ENCODE measurements at places on chromosomes 2 and 18.

DNA sequence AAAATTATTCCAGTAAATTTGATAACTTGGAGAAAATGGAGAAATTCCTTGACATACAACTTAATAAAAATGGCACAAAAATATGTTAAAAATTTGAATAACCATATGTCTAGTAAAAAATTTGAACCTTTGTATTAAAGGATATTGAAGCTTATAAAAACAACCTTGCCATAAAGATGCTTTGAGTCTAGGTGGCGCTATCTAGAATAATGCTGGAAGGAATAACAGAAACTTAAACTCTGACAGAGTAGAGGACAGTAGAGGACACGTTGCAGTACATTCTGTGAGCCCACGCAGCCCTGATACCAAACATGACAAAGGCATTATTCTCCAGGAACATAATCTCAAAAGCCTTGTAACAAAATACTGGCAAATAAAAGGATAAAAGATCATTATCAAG lies 44.7 kb upstream of the ALKAL2 start:
- no peak overlapping the region for H3K4me3 ChIP-seq
- H3K36me3 ChIP-seq = no peaks in the 10 kb centered on the region
- no peak for DNase-seq
- H3K4me1 ChIP-seq = no peaks in the 10 kb centered on the region

GRCh38 chr18:58338141-58338540 lies 290.8 kb downstream of the ALPK2 start:
- peaks cover 1% of the 10 kb centered on the region for H3K27me3 ChIP-seq
- no peak overlapping the region for H3K4me3 ChIP-seq
- H3K36me3 ChIP-seq = no peaks in the 10 kb centered on the region
- no peaks in the 10 kb centered on the region for H3K4me1 ChIP-seq
- DNase-seq = no peak

- H3K4me3 ChIP-seq = no peak overlapping the region
- no peaks in the 10 kb centered on the region for H3K27me3 ChIP-seq
- H3K4me1 ChIP-seq = no peaks in the 10 kb centered on the region
- no peak for DNase-seq
- H3K27ac ChIP-seq = no peak overlapping the region
Measured at GRCh38 chr2:223563462-223563861, 38.7 kb downstream of the SCG2 start.

GRCh38 chr2:190843890-190844699 lies 36.5 kb upstream of the GLS start:
- no peak overlapping the region for H3K4me3 ChIP-seq
- peaks cover 2% of the 10 kb centered on the region for H3K27me3 ChIP-seq
- DNase-seq = no peak
- no peak overlapping the region for H3K27ac ChIP-seq

DNA sequence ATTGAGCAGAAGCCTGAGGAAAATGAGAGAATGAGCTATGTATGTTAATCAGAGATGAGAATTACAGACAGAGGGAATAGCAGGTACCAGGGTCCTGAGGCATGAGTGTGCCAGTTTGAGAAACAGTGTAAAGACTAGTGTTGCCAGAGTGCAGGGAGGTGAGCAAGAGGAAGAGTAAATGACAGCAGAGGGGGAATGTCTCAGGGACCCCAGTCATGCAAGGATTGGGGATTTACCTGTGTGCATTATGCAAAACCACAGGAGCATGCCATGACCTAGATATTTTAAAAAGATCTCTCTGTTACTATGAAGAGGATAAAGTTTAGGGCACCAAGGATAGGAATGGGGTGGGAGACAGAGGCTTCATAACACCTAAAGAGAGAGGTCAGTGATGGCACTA lies 72.1 kb downstream of the TTC32 start:
- H3K36me3 ChIP-seq = no peaks in the 10 kb centered on the region
- H3K27me3 ChIP-seq = peaks cover 14% of the 10 kb centered on the region
- no peak overlapping the region for H3K4me3 ChIP-seq
- no peak overlapping the region for H3K27ac ChIP-seq
- H3K4me1 ChIP-seq = no peaks in the 10 kb centered on the region
- DNase-seq = no peak

DNA sequence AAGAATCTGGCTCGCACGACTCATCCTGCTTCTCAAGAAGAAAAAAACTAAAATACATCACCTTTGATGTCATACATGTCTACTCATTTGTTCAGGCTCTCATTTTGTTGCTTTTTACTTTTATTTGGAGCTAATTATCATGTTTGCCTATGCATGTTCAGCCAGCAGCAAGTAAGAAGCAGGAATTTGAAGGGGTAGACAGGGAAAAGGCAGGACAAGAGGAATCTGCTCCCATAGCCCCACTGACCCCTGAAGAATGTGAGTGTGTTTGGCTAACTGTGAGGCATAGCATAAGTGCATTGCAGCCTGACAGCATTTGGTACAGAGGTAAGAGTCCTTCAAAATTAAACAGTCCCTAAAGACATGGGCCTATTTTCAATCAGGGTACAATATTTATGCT lies 72.7 kb downstream of the NYAP2 start:
- DNase-seq = no peak
- H3K36me3 ChIP-seq = no peaks in the 10 kb centered on the region
- H3K27me3 ChIP-seq = peaks cover 2% of the 10 kb centered on the region
- H3K4me1 ChIP-seq = peaks cover 5% of the 10 kb centered on the region

- H3K27me3 ChIP-seq = no peaks in the 10 kb centered on the region
- H3K36me3 ChIP-seq = no peaks in the 10 kb centered on the region
- H3K4me1 ChIP-seq = no peaks in the 10 kb centered on the region
- H3K4me3 ChIP-seq = no peak overlapping the region
- no peak for DNase-seq
Measured at GRCh38 chr18:70398076-70398475, 109.2 kb downstream of the SOCS6 start.

DNA sequence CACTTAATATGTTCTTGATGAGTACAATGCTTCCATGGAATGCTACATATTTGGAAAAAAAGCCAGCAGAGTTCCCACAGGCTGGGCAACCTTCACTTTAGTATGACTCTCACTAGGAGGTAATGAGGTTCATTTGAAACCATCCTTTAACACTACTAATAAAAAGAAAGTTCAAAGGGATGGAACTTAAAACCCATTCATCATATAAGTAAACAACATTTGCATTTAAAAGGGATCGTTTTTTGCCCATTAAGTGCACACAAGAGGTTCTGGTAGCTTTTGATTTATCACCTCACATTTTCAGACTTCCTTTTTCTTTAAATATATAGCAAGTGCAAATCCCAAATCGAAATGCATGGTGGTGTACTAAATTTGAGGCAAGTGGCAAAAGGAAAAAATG lies 270.8 kb upstream of the DCC start:
- H3K4me3 ChIP-seq = no peak overlapping the region
- DNase-seq = no peak
- H3K36me3 ChIP-seq = no peaks in the 10 kb centered on the region
- no peak overlapping the region for H3K27ac ChIP-seq
- H3K27me3 ChIP-seq = no peaks in the 10 kb centered on the region

GRCh38 chr2:56718413-56718812 lies 534.6 kb downstream of the CCDC85A start:
- no peaks in the 10 kb centered on the region for H3K4me1 ChIP-seq
- H3K4me3 ChIP-seq = no peak overlapping the region
- H3K27ac ChIP-seq = no peak overlapping the region

- H3K27me3 ChIP-seq = no peaks in the 10 kb centered on the region
- no peak for DNase-seq
- H3K4me3 ChIP-seq = no peak overlapping the region
- H3K36me3 ChIP-seq = peaks cover 23% of the 10 kb centered on the region
- H3K4me1 ChIP-seq = no peaks in the 10 kb centered on the region
Measured at GRCh38 chr2:61257446-61257845, 95.5 kb downstream of the C2orf74 start.

All from activated naive CD8-positive, alpha-beta T cell treated with anti-CD3 and anti-CD28 coated beads, Interleukin-2, amount 10 ng/mL, durations not matched to agents 7 days and 5 days (primary cell).